Mesendoderm (in vitro differentiated cells): ENCODE measurements at places on chromosomes 11 and 22.

DNA sequence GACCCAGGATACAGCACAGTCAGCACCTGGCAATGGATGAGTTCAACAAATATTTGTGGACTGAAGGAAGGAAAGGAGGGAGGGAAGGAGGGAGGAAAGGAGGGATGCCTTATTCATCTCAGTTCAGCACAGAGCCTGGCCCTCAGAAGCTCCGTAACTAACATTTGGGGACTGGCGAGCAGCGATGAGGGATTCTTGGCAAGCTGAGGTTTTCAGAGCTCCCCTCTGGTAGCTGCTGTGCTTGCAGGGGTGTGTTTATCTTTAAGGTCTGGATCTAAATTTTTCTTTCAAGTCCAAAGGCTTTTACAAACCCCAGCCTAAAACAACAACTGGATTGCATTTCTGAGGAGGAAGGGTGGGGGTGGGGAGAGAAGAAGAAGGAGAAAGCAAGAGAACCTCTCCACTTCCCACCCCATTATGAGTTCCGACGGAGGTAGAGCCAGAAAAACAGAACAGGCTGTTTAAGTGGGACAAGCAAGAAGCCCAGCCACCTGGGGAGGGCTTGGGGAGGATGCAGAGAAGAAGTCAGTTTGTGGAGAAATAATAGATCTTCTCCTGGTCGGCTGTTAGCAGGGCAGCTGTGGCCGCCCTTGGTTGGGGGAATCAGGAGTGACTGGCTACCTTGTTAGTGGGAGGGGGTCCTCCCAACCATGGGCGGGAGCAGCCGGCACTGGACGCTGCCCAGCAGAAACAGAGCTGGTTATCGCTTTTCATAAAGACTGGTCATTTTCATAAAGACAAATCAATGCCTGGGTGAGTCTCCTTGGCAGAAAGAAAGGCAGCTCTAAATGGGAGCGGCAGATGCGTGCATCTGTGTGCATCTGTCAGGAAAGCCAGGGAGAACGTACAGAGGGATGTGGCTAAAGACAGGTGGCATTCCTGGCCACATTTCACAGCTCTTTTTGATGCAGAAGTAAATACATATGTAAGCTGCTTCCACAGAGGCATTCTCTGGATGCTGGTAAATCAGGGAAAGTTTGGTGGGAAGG is 78.0 kb downstream of the TSPAN18 start:
- H3K36me3 ChIP-seq: no peaks in the 10 kb centered on the region
- H3K27me3 ChIP-seq: no peaks in the 10 kb centered on the region
- H3K27ac ChIP-seq: no peak overlapping the region
- H3K4me3 ChIP-seq: no peak overlapping the region
- no peaks in the 10 kb centered on the region for H3K4me1 ChIP-seq

- peak; percentile 80 for DNase-seq
- no peaks in the 10 kb centered on the region for H3K36me3 ChIP-seq
- H3K4me3 ChIP-seq: no peak overlapping the region
Observed at GRCh38 chr11:86931548-86932258, 23.5 kb downstream of the FZD4 start.

DNA sequence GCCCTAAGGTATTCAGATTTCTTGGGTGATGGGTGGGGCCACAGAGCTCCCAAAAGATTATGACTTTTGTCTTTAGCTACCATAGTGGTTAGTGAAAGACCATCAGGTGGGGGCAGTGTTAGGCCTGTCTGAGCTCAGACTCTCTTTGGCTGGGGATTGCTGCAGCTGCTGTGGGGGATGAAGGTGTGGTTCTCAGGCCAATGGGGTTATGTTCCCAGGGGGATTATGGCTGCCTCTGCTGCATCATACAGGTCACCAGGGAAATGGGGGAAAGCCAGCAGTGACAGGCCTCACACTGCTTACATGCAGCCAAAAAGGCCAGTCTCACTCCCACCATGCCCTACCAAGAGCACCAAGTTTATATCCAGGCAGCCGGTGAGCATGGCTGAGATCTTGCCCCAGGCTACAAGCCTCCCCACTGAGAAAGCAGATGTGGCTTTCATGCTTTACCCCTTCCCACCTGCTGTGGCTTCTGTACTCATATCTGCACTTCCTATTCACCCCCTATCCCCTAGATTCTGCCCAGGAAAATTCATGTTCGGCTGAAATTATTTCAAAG is 24.8 kb downstream of the CNTF start:
- no peaks in the 10 kb centered on the region for H3K27me3 ChIP-seq
- H3K36me3 ChIP-seq: no peaks in the 10 kb centered on the region
- no peak overlapping the region for H3K27ac ChIP-seq
- no peak for DNase-seq
- no peak overlapping the region for H3K4me3 ChIP-seq

GRCh38 chr11:2272228-2272945 is 2.0 kb upstream of the ASCL2 start:
- no peaks in the 10 kb centered on the region for H3K4me1 ChIP-seq
- peaks cover 28% of the 10 kb centered on the region for H3K27me3 ChIP-seq
- no peaks in the 10 kb centered on the region for H3K36me3 ChIP-seq
- no peak for DNase-seq
- H3K4me3 ChIP-seq: no peak overlapping the region
